Activated CD8-positive, alpha-beta T cell treated with anti-CD3 and anti-CD28 coated beads, Interleukin-2, amount 10 ng/mL, durations not matched to agents 7 days and 5 days (primary cell): ENCODE measurements at places on chromosomes 4 and X.

GRCh38 chrX:1610166-1610565, 4.7 kb upstream of the ASMT start:
- DNase-seq: no peak

DNA sequence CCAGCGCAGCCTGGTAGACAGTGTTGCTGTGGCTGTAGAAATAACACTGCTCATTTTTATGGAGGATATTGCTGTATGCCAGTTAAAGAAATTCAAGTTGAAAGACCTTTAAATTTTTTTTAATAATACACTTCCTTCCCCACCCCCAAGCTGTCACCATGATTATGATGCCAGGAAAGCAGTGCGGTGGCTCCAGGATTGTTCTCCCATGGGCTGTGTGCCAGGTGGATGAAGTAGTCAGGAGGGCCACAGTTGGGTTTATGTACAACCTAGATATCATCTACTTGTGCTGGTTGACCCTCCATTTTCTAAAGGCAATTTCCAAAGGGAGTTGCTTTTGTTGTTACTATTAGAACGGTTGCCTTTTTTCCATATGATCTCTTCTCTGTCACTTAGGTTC, 136.6 kb downstream of the AFF1 start:
- no peak for DNase-seq

DNA sequence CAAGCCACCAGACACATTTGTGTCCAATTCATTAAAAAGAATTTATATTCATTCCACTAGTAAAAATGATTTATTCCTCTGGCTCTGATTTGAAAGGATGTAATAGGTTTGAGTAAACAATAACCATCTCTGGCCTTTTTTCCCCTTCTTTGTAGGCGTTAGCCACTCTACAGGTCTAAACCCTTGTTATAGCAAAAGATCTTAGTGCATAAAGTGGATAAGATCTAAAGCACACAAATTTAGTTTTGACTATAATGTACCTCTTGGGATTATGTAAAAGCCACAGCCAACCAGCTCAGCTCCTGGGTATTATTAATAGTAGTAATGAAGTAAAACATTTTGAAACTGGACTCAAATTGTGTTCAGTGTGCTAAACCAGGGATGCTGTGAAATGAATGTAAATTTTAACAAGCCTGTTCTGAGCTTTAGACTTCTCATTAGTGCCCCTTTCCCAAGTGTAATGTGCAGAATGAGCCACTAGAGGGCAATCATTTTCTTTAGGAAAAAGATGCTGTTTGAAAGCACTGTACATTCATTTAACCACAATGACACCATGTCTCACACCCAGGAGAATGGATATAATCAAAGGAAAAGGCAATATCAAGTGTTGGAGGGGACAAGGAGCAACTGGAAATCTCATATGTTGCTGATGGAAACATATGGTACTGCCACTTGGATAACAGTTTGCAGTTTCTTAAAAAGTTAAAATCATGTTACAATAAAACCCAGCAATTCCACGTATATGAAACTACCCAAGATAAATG, 69.7 kb downstream of the KLHL8 start:
- peak; percentile 73 for DNase-seq

DNA sequence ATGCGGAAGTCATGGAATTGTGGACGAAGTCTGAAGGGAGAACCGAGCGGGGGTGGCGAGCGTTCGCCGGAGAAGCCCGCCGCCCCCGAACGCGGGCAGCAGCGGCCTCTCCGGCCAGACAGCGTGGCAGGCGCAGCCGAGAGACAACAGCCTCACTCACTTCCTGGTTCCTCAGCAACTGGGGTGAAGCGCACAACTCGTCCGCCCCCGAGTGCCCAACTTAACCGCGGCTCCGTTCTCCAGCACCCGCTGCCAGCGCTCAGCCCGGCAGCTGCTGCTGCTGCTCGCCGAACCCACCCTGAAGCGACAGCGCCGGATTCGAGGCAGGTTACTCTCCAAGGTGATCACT, 68.0 kb downstream of the NOCT start:
- DNase-seq: peak; percentile 73

- DNase-seq: no peak
These were observed 37.0 kb downstream of the FGF2 start for GRCh38 chr4:122863639-122864038.

DNA sequence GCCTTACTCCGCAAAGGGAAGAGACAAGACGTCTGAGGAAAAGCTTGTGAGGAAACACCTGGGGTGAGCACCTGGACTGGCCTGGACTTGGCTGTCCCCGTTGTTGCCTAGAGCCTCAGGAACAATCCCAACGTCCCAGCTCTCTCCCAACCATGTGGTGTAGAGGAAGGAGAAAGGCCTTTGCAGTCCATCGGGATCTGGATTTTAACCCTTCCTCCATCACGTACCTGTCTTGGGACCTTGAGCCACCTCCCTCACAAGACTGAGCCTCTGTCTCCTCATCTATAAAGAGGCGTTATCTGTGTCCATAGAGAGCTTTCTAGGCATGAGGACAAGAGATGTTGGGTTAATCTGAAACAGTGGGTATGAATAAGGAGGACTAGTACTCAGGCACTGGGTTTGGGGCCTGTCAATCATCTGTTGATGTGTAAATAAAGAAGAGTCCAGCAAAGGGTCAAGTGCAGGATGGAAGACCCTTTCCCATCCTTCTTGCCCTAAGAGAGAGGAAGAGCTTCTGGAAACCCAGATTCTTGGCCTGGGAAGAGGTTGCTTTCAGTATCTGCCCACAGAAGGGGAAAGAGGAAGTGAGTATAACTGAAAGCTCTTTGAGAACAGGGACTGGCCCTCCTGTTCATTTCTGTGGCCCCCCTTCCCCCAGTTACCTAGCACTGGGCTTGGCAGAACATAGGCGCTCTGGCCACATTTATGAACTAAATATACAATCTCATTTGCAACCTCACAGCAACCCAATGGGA, 137.1 kb downstream of the PJA1 start:
- no peak for DNase-seq

DNA sequence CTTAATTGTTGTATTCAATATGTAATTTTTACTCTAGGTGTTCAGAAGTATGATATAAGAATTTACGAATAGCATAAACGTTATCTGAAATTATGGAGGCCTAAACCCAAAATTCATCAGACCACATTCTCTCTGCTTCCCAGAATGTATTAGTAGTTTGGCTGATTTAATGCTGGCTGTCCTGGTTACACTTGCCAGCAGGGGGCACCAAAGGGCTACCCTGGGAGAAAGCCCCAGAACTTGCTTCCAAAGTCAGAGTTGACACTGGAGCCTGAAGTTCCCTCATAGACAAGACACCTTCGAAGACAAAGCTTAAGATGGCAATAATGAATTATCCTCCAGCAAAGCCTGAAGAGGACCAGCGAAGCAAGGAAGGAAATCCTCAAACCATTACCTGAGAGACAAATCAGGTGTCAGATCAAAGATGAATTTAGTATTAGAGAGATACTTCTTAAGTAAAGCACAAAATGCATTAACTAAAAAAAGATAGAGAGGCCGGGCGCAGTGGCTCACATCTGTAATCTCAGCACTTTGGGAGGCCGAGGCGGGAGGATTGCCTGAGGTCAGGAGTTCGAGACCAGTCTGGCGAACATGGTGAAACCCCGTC, 11.3 kb upstream of the ANOS1 start:
- DNase-seq: peak; percentile 56

DNA sequence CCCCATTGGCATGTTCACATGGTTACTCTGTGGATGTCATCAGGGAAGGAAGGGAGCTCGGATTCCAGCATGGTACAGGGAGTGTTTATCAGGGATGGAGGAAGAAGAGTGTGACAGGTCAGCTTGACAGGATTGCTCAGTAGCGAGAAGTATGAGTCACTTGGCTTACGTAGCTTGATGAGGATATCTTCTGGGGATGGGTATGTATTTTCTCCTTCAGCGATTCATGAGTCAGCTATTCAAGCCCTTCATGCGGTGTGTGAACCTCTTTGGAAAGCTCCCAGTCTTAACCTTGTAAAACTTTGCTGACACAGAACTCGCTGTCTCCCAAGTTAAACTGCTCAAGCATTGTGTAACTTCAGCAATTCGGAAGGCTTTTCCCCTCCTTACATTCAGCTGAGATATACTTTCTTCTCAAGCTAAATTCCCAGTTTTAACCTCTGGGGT, 275.4 kb downstream of the ARHGAP10 start:
- no peak for DNase-seq
